ENCODE measurements at places on chromosomes 5 and 9.

GRCh38 chr5:106875591-106876297 lies 795.0 kb downstream of the EFNA5 start:
- no peak for DNase-seq

GRCh38 chr9:122200960-122201595 lies 27.7 kb downstream of the LHX6 start:
- DNase-seq = peak; percentile 14

GRCh38 chr5:74200560-74200959 lies 440.0 kb downstream of the ENC1 start:
- no peak for DNase-seq

- no peak for DNase-seq
Observed at GRCh38 chr5:111326551-111326950, 102.4 kb downstream of the CAMK4 start.

GRCh38 chr5:68973696-68974095 lies 120.1 kb upstream of the SLC30A5 start:
- no peak for DNase-seq
